ACHN (cell line): ENCODE measurements at places on chromosomes 6 and 20.

- no peak for DNase-seq
Measured at GRCh38 chr20:55253781-55254180, 751.5 kb downstream of the CBLN4 start.

DNA sequence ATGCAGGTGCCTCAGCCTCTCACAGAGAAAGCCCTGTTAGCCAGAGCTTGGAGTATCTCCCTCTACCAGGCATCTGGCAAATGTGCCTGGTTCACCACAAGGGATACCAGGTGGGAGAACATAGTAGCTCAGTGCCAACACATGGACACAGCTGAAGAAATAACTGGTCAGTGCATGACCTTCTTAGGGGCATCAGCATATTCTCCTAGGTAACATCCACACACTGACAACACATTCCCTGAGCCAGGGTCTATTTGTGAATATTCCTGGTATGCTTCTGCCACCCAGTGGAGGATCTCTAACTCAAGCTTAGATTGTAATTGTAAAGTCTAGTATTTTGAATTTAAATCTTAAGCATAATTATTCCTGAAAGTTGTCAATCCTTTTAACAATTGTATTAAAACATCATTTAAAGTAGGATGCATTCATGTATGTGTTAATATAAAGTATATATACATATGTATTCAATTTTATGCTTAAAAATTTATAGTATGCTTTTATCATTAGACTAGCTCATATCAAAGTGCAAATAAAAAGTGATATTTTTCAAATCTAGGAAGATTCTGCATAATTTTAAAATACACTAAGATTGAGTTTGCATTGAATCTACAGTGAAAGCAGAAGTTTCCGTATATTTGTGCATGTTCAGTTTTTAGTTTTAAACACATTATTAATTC is 45.3 kb upstream of the COL21A1 start:
- DNase-seq, result peak; percentile 57

- DNase-seq, result no peak
Measured at GRCh38 chr6:170131351-170131750, 159.5 kb downstream of the DLL1 start.

GRCh38 chr6:106223300-106223930 is 102.1 kb downstream of the ATG5 start:
- peak; percentile 64 for DNase-seq

GRCh38 chr6:141077355-141078333 is 1055.1 kb upstream of the GJE1 start:
- DNase-seq, result peak; percentile 27

DNA sequence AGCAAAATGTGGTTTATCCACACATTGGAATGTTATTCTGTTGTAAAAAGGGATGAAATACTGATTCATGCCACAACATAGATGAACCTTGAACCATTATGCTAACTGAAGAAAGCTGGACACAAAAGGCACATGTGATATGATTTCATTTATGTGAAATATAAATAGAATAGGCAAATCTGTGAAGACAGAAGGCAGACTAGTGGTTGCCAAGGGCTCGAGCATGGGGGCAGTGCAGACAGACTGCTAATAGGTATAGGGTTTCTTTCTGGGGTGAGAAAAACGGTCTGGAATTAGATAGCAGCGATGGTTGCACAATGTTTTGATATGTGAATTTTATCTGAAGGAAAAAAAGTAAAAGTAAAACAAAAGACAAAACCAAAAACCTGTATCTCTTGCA is 54.6 kb upstream of the FNDC1 start:
- DNase-seq, result no peak

DNA sequence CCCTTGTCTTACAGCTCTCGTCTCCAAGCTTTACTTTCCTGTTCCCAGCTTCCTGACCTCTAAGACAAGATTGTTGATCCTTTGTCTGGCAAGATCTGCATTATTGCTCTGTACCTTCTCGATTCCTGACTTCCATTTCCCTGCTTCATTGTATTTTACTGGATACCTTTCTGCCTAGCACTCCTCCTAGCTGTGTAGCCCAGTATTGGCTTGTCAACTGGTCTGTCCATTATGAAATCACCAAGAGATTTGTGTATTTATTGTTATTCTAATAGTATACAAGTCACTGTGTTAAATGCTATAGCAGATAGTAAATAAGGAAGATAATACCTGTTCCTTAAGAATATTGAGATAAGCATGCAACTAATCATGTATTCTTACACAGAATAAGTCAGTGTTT is 305.4 kb downstream of the CDKAL1 start:
- DNase-seq, result peak; percentile 2

DNA sequence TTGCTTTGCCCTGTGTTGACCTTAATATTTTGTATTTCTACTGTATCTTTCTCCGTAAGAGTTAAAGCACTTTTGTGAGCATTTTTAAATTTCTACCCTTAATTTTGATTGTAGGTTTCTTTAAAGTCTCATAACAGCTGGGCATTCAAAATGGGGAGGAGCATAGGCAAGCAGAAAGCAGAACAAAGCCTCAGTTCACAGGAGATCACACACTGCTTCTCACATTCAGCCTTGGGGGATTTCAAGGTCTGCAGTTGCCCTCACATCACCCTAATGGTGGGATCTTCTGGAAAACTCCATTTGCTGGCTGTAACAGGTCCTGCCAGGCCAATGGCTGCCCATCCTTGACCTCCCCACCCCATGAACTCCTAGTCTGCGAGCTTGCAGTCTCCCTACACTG is 292.9 kb downstream of the PHACTR1 start:
- no peak for DNase-seq

DNA sequence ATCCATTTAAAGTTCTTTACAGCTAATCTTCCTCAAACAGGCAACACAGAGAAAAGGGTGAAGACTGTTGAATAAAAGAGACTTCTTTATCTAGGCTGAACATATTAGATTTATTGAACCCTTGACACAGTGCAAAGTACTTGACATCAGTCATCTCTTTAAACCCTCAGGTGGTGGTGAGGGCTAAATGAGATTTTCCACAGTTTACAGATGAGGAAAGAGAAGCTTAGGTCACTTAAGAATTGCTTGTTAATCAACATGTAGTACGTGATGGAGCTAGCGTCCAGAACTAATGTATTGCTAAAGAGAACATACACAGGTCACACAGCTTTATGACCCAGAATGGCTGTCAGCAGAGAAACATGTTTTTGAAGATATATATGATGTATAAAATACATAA is 193.4 kb upstream of the LAMP5 start:
- DNase-seq, result no peak
